Iris pigment epithelial cell (primary cell): ENCODE measurements at places on chromosomes 2 and 18.

GRCh38 chr18:62026586-62026985 lies 133.8 kb upstream of the RNF152 start:
- DNase-seq, result peak; percentile 82

- DNase-seq, result no peak
Observed at GRCh38 chr2:96128456-96128855, 9.8 kb downstream of the ASTL start.

DNA sequence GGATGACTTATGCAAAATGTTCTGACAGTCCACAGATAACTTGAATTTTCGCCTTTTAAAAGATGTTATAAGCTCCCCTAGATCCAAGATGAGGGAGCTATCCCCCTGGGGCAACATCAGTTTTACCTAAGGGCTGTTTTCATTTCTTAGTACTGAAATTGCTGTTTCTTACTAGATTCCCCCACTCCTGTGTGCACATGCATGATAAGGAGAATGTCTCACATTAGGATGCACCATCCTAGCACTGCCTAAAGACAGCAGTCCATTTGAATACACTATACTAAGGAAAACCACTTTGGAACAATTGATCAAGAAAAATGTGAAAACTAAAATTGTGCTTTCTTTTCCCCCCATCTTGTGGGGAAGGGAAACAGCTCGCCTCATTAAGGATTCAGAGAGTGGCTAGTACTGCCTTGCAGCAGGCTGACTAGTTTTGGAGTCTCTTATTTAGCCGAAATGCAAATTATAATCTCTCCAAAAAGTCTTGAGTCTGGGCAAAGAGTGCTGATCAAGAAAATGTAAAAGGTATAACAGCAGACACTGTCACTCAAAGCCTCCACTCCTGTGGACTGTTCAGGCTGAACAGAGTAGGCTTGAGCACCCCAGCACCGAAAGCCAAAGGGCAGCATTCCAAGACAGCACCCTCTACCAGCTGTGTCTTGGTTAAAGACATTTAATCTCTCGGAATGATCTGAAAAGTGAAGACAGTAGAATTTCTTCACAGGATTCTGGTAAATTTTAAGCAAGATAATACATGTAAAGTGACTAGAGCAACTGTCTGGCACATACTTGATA lies 65.0 kb downstream of the ZNF385B start:
- no peak for DNase-seq

- DNase-seq, result peak; percentile 94
Observed at GRCh38 chr2:201116959-201117734, 1.2 kb downstream of the CFLAR start.
